Mucosa of gallbladder (tissue), 1 donor: ENCODE measurements at places on chromosomes 5 and 9. TPM values are rescaled to one million over a fixed set of nuclear protein-coding genes. Genes with fewer than 3 reads are reported as not detected.

DNA sequence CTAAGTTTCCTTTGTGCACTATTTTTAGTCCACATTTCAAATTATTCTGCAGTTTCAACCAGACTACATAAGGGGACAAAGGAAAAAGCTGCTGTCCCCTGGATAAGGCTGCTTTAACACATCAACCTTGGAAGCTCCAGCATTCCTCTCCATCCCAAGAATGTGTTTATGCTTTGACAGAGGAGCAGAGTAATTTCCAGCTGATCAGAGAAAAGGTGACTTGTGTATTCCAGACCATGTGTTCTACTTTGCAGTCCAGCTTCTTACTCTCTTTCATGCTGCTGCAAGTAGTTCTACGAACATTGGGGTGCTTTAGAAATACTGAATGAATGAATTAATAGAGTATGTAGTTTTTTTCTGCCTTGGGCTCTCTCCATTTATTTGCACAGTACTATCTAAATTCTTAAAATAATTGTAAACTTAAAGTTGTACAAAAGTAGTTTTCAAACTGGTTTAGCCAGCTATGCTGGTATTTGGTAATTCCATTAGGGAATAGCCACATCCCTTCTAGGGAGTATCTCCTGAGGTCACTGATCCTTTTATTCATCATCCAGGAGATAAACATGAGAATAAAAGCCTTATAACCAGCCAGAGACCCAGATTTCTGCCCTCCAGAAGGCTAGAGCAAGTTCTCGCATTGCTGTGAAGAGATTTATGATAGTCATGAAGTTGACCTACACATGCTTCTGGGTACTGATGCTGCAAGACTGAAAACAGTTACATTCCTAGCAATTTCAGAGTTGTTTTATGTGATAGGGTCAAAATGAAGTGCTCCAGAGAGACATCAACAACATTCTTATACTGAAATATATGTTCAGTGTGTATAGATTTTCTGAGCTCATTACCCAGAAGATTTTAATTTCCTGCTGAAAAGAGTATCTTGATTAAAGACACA is 215.2 kb downstream of the COMMD10 start:
- DNase-seq, result no peak

DNA sequence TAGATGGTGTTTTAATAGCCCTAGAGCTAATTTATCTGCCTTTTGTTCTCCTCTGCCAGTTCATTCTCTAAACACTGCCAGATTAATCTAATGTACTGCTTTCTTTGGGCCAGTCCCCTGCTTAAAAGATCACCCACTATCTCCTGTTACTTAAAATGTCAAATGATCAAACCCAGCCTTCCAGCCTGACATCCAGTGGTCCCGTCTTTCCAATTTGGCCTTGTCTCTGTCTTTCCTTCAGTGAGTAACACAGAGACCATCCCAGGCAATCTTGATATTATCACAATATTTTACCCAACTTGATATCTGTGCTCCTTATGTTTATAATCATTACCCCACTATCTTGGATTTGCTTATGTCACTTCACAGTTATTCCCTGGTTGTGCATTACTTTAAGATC is 12.0 kb downstream of the PRR16 start:
- DNase-seq, result no peak

DNA sequence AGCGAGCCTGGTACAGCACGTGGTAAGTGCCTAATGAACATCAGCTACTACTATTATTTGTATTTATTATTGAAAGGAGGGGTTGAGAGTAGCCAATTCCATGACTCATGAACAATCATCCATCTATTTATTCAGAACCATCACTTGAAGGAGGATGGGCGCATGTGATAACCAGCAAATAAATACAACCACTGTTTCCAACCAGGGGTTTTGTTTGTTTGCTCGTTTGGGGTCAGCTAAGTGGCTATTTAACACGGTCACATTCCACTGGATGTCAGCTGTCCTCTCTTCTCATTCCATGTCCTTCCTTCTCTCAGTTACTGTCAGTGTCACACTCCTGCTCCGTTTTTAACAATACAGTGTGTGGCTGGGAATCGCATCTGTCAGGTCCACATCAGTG is 8.6 kb downstream of the RAPGEF1 start:
- no peak for DNase-seq

GRCh38 chr9:87336407-87336806 is 161.3 kb upstream of the DAPK1 start:
- peak; percentile 15 for DNase-seq

DNA sequence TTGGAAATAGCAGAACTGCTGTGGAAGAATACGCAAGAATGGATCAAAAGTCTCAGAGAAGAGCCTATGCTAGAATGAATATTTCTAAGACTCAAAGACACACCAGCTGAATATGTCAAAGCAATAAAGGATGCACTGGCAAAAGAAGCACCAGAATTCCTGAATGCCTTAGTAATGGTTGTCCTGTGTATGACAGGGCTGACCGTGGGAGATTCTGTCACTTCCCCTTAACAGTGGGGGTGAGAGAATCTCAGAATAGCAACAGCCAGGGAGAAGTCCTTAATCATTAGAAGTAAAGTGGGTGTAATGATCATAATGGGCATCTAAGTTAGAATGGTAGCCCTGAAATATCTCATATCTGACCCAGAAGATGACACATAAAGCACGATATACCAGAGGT is 14.6 kb upstream of the PRR16 start:
- no peak for DNase-seq

- DNase-seq, result no peak
Measured at GRCh38 chr5:40831346-40832210, 3.4 kb downstream of the RPL37 start.

DNA sequence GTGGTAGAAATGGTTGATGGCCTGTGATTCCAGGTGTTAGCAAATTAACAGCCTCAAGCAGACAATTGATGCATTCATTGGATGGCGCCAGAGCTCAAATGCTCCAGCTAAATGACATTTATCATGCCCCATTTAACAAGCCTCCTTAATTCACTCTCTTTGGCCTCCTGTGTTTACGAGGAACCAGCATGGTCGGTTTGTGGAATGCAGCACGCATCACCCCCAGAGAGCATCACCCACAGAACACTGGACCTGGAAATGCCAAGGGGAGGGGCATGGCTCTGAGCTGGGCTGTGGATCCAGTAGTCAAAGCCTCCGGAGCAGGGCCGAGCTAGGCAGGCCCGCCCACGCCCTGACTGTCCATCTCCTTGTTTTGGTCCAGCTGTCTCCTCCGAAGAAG is 434.0 kb downstream of the GADD45G start:
- no peak for DNase-seq

GRCh38 chr5:3511934-3512333 is 83.7 kb upstream of the IRX1 start:
- DNase-seq, result no peak

- no peak for DNase-seq
Measured at GRCh38 chr9:129876815-129877214, 41.6 kb downstream of the USP20 start.

DNA sequence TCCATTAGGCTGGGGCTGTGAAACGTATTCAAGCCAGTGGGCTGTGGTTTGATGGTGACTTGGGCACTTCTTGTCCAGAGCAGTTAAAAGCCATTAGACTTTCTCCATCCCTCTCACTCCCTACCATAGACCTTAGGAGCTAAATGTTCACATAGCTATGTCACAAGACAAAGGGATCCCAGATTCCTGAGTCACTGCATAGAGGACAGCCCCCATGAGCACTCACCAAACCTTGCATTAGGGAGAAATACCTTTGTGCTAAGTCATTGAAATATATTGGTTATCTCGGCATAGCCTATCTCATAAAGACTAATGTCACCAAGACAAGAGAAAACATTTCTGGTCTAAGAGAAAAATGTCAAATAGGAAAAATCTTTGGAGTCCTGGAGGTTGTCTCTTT is 104.3 kb downstream of the TRPM6 start:
- no peak for DNase-seq

DNA sequence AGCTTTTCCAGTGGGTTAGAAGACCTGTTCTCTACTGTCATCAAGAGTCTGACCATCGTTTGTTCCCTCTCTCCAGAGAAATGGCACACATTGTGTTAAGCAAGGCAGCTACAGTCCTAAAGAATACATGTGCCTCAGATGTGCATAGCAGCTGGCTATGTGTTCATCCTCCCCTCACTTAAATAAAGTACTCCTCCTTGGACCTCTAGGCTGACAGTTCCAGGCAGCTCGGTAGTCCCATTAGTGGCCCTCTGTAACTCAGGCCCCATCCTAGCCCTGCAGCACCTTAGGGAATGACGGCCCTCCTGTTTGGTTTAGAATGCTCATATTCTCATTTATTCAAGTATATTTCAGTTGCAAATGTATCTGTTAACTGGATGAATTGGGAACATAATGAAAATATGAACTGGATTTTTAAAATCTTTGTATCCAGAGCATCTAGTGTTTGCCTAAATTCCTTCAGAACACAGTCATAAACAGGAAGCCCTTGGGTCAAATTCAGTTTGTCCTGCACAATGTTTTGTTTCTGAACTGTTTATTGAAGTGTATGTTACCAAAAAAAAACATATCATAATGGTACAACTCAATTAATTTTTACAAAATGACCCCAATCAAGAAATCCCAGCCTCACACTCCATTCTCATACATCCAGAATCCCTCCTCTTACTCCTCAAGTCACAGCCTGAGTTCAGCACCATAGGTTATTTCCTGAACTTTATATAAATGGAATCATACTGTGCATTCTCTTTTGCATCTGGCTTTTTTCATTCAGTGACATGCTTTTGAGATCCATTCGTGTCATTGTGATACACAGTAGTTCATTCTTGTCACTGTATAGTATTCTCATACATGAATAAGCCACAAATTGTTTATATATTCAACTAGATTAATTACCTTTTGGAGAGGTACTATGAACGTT is 1.6 kb upstream of the ASPN start:
- no peak for DNase-seq

- peak; percentile 63 for DNase-seq
Measured at GRCh38 chr9:98333703-98334582, 78.5 kb upstream of the TBC1D2 start.

- DNase-seq, result no peak
Measured at GRCh38 chr9:123268199-123268464, 254 bp downstream of the STRBP start.

- DNase-seq, result no peak
Measured at GRCh38 chr5:68114378-68115040, 101.0 kb upstream of the PIK3R1 start.

- no peak for DNase-seq
Measured at GRCh38 chr5:30604648-30605262, 588.7 kb upstream of the CDH6 start.

GRCh38 chr9:78023003-78023741 is 8.4 kb downstream of the GNAQ start:
- peak; percentile 64 for DNase-seq

- DNase-seq, result no peak
Measured at GRCh38 chr9:20001058-20001457, 212.2 kb upstream of the SLC24A2 start.

- no peak for DNase-seq
Measured at GRCh38 chr9:3125602-3126405, 281.9 kb upstream of the PUM3 start.

DNA sequence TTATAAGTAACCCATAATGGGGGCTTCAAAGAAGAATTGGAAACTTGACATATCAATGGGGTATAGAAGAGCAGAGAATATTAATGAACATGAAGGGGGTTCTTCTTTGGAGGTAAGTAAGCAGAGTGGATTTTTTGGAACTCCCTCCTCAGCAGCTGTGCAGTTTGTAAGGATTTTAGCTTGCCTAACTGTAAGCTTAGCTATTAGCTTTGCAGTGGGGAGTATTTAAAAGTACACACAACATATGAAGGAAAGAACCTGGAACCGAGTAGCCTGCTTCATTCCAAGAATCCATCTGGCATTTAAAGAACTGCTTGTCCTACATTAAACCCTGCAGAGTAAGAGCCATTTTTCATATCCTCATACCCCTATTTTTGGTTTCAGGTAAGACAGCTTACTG is 2.2 kb upstream of the PBX3 start:
- no peak for DNase-seq

GRCh38 chr9:70613024-70613768 is 198.7 kb upstream of the KLF9 start:
- no peak for DNase-seq

DNA sequence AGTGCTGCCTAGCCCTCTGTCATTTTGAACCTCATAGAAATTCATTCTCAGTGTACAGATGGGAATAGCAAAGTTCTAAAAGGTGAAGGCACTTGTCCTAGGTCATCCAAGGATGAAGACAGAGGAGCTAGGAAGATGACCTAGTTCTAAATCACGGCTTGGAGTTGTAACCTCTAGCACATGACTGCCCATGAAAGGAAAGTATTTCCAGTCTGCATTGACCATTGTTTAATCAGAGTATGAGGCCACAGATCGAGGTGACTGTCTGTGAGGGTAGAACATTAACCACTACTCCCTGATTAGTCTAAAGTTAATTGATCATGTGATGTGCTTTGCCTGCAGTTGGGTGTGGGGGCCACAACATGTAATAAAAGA is 674 bp upstream of the TNFSF15 start:
- DNase-seq, result peak; percentile 65

DNA sequence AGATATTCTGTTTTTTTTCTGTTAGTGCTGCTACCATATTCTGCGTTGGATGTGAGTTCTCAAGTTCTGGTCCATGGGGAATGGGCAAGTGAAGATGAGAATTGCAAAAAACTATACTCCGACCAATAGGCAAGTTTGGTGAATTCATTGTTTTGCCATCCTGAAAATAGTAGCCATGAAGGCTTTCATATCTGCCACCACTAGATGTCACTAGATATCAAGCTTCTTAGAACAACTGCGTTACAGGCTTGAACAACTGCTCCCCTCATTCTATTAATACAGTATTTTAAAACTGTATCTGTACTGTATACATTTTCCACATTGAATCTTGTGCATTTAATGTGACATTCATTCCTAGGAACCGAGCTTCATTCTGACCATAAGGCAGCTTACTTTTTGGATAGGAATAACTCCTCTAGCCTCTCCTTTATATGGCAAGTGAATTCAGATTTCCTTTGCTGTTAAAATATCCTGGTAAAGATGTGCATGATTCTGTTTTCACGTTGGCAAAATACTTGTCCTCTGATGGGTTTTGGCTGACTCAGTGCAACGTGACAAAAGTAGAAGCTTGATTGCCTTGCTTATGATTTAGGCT is 163.6 kb downstream of the SREK1 start:
- DNase-seq, result no peak

DNA sequence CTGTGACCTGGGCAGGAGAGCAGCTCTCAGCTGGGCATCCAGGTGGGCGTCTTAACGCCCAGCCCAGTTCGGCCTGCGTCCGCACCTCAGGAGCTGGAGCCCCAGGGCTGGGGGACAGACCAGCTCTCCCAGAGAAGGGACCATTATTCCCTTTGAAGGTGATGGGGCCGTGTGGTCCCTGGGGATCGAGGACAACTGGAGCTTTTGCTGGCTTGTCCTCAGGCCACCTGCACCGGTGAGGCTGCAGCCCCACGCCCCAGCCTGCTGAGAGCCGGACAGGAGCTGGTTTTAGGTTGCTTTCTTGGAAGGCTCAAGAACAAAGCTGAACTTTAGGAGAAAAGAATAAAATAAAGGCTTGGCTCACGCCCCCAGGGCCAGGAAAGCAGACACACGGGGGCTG is 40.9 kb downstream of the NACC2 start:
- DNase-seq, result no peak

GRCh38 chr5:72468606-72469005 is 38.6 kb downstream of the ZNF366 start:
- no peak for DNase-seq

- DNase-seq, result peak; percentile 94
Measured at GRCh38 chr5:7868773-7869473, at the start of the genes FASTKD3 and MTRR. TSS of gene FASTKD3 (minus strand) at chr5:7869031. CDS start at chr5:7868083, 948 bp downstream. TSS of gene MTRR (plus strand) at chr5:7869148. CDS start at chr5:7870795, 1,647 bp downstream.

The SLC22A4 gene
- 0.37 TPM for total RNA-seq

The MEGF10 gene
- total RNA-seq, result 0.63 TPM

The SCGB3A1 gene
- 1.3 TPM for total RNA-seq

The RAD17 gene
- 20.0 TPM for total RNA-seq

The NKD2 gene
- 7.6 TPM for total RNA-seq

The INSYN2B gene
- total RNA-seq, result 0.46 TPM

The NPR3 gene
- total RNA-seq, result 6.5 TPM

The PLEKHG4B gene
- total RNA-seq, result 0.09 TPM

The MCTP1 gene
- total RNA-seq, result 9.9 TPM
